ENCODE measurements at places on chromosomes 7 and 10. TPM values are rescaled to one million over a fixed set of nuclear protein-coding genes. Genes with fewer than 3 reads are reported as not detected.

DNA sequence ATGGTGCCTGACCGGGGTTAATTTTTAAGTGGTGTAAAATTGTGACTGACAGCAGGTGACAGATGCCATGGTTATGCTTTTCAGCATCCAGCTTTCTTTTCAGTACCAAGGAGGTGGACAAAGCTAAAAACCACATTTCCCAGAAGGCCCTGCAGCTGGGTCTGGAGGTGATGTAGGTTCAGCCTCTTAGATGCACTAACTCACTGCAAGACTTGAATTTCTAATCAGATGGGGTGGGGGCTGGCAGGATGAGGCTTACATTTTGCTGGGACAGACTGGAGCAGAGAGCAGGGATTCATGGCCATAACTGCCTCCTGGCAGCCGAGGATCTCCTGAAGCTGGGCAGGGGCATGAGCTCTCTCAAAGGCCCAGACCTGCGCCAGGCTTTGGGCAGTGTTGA, 52.4 kb downstream of the PDIA4 start:
- H3K27ac ChIP-seq, result no peak overlapping the region
- no peak overlapping the region for H3K4me3 ChIP-seq
- H3K36me3 ChIP-seq, result no peaks in the 10 kb centered on the region
- no peak for DNase-seq

DNA sequence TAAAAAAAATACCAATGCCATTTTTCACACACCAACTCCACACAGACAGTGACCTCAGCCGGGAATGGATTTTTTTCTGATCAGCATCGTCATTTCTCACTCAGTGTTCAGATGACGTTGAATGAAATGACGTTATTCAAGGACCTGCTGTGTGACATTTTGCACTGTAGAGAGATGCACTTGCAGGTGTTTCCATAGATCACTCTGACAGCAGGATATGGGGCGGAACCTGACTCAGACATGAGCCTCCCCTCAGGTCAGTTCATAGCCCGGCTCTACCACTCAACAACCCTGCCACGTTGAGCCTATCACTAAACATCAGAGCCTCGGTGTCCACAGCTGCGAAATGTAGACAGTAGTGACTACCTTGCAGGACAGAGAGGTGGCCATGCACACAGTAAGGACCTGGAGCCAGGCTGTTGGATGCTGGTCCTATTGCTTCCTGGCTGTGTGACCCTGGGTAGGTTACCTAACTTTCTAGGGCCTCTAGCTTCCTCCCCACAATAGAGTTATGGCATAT, 41.4 kb upstream of the ANTXRL start:
- peak; percentile 14 for DNase-seq
- H3K27ac ChIP-seq, result no peak overlapping the region
- H3K27me3 ChIP-seq, result no peaks in the 10 kb centered on the region
- peaks cover 16% of the 10 kb centered on the region for H3K4me1 ChIP-seq
- no peak overlapping the region for H3K4me3 ChIP-seq
- H3K36me3 ChIP-seq, result peaks cover 43% of the 10 kb centered on the region

GRCh38 chr7:112101201-112101846, 104.9 kb downstream of the DOCK4 start:
- H3K4me1 ChIP-seq, result no peaks in the 10 kb centered on the region
- H3K4me3 ChIP-seq, result no peak overlapping the region
- DNase-seq, result no peak
- H3K27me3 ChIP-seq, result no peaks in the 10 kb centered on the region

DNA sequence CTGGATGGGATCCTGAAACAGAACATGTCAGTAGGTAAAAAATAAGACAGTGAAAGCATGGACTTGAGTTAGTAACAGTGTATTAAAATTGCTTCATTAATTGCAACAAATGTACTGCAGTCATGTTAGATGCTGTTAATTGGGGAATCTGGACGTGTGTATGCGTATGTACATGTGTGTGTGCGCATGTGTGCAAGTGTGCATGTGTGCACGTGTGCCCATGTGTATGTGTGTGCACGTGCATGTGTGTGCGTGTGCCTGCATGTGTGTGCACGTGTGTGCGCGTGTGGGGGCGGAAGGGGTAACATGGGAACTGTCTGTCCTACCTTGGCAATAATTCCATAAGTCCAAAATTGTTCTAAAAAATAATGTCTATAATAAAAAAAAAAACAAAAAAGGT, 67.3 kb downstream of the SMURF1 start:
- no peak for DNase-seq
- H3K27ac ChIP-seq, result no peak overlapping the region

- peaks cover 7% of the 10 kb centered on the region for H3K27me3 ChIP-seq
- H3K27ac ChIP-seq, result peak overlapping the region; percentile 87
- peaks cover 2% of the 10 kb centered on the region for H3K36me3 ChIP-seq
Measured at GRCh38 chr7:23346316-23346715, 47.2 kb downstream of the MALSU1 start.

DNA sequence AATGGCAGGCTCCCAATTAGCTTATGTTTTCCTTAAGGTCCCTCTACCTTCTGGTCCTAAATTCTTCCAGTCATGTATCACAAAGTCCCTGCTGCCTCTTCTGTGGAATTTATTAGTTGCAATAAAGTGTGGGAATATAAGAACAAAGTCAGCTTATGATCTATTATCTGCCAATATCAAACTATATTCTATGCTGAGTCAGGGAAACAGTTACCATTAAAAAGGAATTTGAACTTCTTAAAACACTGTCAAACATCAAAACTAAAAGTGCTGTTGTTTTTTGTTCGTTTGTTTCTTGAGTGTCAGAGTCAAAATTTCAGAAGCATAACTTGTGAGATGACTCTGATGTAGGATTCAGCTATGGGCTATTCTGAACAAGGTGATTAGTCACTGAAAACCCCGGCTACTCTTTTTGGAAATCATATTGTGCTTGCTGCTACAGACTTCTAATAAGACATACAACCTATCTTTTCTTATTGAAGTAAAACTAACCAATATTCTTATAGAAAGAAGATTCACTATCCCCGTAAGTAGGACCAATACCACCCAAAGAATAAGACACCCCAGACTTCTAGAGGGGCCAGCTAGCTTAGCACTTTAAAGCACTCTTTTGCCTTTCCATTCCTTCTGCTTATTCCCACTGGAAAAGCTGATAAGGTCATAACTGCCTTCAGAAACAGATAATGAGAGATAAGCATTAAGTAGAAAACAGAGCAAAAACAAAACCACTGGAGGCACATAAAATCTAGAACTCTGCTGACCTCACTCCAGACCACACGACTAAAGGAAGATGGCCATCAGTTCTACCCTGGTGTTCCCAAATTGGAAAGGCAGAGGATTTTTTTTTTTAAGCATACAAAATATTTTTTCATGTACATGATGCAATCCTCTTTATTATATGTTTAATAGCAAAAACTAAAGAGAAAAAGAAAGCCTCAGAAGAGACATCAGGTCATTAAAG, 370.6 kb downstream of the PARD3 start:
- H3K27ac ChIP-seq, result no peak overlapping the region
- DNase-seq, result no peak
- H3K4me1 ChIP-seq, result no peaks in the 10 kb centered on the region
- no peaks in the 10 kb centered on the region for H3K36me3 ChIP-seq

- no peaks in the 10 kb centered on the region for H3K36me3 ChIP-seq
- H3K4me3 ChIP-seq, result no peak overlapping the region
- H3K4me1 ChIP-seq, result no peaks in the 10 kb centered on the region
- no peak overlapping the region for H3K27ac ChIP-seq
- no peak for DNase-seq
- peaks cover 5% of the 10 kb centered on the region for H3K27me3 ChIP-seq
Measured at GRCh38 chr7:36058020-36058592, 94.9 kb upstream of the EEPD1 start.

DNA sequence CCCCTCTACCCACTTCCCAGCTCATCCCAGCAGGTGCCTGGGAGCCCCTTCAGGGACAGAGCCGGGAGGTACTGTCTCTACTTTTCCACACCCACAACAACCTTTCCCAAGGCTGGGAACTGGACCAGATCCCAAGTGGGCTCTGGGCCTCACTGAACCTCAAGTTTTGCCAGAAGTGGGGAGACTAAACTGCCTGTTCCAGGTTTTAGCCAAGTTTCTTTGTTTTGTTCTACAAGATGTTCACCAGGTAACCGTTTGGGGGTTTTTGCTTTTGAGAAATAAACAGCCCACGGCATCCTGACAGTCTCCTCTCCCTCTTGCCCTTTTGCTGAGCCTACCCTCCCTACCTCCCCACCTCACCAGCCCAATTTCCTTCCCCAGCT, 10.6 kb upstream of the EMX2 start:
- peaks cover 3% of the 10 kb centered on the region for H3K36me3 ChIP-seq
- peaks cover 63% of the 10 kb centered on the region for H3K27me3 ChIP-seq
- no peak overlapping the region for H3K27ac ChIP-seq
- peaks cover 4% of the 10 kb centered on the region for H3K4me1 ChIP-seq
- no peak for DNase-seq

MOGAT3 gene
- not detected for total RNA-seq

GRCh38 chr10:34766266-34766600, 48.9 kb downstream of the PARD3 start:
- H3K36me3 ChIP-seq, result no peaks in the 10 kb centered on the region
- H3K27me3 ChIP-seq, result peaks cover 7% of the 10 kb centered on the region
- H3K4me3 ChIP-seq, result no peak overlapping the region

SRRM3 gene
- total RNA-seq, result not detected

DNA sequence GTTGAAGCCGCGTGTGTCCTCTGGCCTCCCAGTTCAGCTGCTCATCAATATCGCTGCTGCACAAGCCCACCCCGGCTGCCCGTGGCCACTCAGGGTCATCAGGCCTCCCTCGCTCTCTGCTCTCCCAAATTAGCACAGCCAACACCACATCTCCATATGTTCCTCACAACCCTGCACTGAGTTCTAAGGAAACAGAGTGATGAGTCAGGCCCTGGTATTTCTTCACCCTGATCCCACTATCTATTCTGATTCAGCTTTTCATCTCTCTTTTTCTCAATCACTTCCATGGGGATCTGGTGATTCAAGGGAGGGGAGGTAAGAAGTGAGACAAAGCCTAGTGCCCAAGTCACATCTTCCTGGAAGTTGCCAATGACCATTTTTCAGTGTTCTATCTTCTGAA, 23.8 kb downstream of the CYTH3 start:
- no peak overlapping the region for H3K4me3 ChIP-seq
- peaks cover 7% of the 10 kb centered on the region for H3K4me1 ChIP-seq
- no peak overlapping the region for H3K27ac ChIP-seq
- H3K36me3 ChIP-seq, result no peaks in the 10 kb centered on the region
- DNase-seq, result no peak

- H3K4me1 ChIP-seq, result peaks cover 8% of the 10 kb centered on the region
- H3K4me3 ChIP-seq, result no peak overlapping the region
- H3K27ac ChIP-seq, result no peak overlapping the region
- no peak for DNase-seq
- no peaks in the 10 kb centered on the region for H3K27me3 ChIP-seq
Measured at GRCh38 chr10:11304906-11305585, 287.4 kb downstream of the CELF2 start.

GRCh38 chr7:135771961-135772638, 23.5 kb upstream of the FAM180A start:
- no peaks in the 10 kb centered on the region for H3K36me3 ChIP-seq
- peaks cover 5% of the 10 kb centered on the region for H3K27me3 ChIP-seq
- no peak overlapping the region for H3K27ac ChIP-seq
- H3K4me1 ChIP-seq, result peaks cover 2% of the 10 kb centered on the region
- no peak for DNase-seq

C10orf53 gene
- not detected for total RNA-seq

DNA sequence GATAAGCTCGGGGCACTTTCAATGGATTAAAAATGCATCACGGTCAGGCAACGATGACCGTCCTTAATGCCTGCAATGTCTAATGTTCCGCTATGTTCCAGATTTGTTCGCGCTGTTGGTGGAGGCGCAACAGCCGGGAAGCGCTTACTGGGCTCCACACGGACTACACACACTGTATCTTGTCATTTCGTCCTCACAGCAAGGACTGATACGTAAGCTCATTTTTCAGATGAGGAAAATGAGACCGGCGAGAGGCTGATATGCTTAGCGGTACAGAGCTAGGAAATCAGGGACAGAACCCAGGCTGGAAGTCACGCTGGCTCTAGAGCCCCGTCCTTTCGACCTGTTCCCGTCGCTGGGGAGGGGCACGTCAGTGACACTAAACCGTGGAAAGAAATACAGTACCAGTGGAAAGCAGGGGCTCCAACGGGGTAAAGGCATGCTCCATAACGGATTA, 670 bp downstream of the TPK1 start:
- no peak for DNase-seq
- peak overlapping the region; percentile 99 for H3K27ac ChIP-seq
- peaks cover 26% of the 10 kb centered on the region for H3K36me3 ChIP-seq
- H3K27me3 ChIP-seq, result no peaks in the 10 kb centered on the region
- H3K4me3 ChIP-seq, result peak overlapping the region; percentile 94

DNA sequence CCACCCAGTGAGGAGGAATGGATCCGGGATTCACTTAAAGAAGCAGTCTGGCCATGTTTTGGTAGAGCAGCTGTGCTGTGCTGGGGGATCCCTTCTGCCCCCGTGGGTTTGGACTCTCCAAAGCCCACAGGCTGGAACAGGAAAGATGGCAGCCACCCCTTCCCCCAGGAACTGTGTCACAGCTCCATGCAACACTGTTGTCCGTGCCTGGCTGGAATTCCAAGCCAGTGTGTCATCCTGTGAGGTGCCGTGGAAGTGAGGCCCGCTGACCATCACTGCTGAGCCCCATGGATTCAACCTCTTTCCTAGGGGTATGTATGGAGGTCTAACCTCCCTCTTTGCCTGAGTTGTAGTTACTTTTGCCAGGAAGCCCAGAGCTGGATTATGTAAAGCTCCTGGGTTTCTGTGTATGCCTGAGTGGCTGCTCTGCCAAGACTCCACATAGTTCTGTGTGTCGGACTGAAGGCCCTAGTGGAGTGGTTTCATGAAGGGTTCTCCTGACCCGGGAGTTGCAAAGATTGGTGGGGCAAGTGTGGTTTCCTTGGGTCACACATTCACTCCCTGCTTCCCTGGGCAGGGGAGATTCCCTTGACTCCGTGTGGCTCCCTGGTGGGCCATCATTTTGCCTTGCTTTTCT, 35.1 kb upstream of the PCGF5 start:
- H3K36me3 ChIP-seq, result peaks cover 17% of the 10 kb centered on the region
- DNase-seq, result no peak
- no peak overlapping the region for H3K4me3 ChIP-seq
- no peaks in the 10 kb centered on the region for H3K27me3 ChIP-seq
- H3K4me1 ChIP-seq, result peaks cover 9% of the 10 kb centered on the region

XPNPEP1 gene
- total RNA-seq, result 102 TPM

DNA sequence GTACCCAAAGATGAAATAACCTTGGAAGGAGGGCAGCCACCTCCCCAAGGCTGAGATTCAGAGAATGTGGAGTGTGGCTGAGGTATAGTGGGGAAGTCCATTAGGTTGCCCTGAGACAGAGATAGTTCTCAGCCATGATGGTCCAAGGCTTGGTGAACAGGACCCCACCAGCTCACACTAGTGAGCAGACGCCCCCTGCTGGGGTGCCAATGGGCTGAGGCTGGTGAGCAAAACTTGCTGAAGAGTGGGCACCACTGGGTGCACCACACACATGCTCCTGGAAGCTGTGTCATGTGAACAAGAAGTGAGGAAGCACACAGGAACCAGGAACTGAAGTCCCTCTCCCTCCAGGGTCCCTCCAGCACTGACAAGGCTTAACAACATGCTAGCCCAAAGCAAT, 8.9 kb downstream of the FBXL13 start:
- H3K4me3 ChIP-seq, result no peak overlapping the region
- H3K27ac ChIP-seq, result no peak overlapping the region
- no peaks in the 10 kb centered on the region for H3K4me1 ChIP-seq
- no peaks in the 10 kb centered on the region for H3K36me3 ChIP-seq
- peaks cover 5% of the 10 kb centered on the region for H3K27me3 ChIP-seq
